Fibroblast of skin of left quadriceps (primary cell): ENCODE measurements at places on chromosomes 7 and 10.

DNA sequence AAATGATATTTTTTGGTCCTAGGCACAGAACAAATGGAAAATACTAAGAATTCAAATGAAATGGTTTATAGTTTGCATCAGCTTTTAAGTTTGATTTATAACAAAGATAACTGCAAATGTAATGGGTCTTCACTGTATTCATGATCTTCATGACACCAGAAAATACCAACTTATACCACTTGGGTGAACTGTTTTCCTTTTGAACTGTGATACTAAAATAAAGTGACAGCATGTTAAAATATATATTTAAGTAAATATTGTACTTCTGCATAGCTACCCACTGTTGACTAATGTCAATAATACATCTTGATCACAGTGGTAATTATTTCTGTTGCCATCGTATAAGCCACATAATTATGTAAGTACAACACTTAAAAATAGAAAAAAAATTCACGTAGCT, 442.0 kb upstream of the ANKRD30A start:
- DNase-seq, result no peak

- DNase-seq, result no peak
Observed at GRCh38 chr7:9083837-9084236, 650.4 kb downstream of the NXPH1 start.

GRCh38 chr7:70414368-70414767, 717.6 kb upstream of the GALNT17 start:
- DNase-seq, result no peak

DNA sequence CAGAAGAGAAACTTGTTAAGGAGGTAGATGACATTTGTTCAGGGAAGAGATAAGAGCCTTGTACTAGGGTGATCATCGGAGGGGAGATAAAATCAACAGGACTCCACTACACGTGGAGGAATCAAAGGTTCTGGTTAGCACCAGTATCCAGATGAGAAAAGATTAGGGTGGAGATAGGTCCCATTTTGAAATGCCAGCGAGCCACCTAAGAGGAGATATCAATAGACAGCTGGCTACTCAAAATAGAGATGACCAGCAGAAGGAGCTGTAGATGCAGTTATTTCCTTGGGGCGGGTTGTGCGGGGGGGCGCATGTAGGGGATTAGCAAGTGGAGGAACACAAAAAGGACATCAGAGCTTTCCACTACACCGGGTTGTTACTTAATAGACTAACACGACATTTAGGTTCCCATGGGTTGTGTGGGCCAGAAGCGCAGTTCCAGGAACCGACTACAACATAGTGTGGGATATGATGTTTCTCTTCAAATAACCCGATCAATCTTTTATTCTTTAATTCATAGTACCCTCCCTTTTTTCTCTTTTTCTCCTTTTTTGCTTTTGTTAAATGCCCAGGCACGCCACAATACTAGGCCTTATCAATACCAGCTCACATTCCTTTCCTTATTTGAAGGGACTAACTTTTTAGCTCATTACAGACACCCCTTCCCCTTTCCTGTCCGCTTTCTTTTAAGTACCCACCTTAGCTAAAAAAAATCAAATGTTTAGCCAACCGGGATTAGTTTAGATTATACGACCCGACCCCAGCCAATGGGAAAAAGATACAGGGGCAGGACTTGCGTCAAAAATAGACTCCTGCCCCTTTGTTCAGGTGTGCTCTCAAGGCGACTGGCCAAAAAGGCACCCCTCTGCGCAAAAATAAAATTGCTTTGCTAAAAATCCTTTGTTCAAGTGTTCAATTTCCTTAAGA, 2.0 kb upstream of the KIF11 start:
- DNase-seq, result no peak

DNA sequence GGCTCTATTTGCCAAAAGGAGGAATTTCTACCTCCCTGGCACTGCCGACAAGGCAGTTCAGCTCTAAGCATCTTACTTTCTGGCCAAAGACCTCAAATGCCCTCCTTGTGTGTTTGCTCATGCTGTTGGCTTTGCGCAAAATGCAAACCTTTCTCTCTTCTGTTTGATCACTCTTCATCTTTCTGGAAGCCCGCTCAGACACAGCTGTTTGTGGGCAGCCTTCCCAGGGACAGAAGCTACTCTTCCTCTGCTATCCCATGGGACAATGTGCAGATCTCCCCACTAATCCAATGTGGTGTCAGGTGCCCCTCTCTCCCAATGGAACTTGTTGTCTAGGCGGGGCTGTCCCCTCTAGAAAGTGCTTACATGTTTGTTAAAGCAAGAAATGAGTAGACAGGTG, 278.7 kb downstream of the CCSER2 start:
- no peak for DNase-seq

DNA sequence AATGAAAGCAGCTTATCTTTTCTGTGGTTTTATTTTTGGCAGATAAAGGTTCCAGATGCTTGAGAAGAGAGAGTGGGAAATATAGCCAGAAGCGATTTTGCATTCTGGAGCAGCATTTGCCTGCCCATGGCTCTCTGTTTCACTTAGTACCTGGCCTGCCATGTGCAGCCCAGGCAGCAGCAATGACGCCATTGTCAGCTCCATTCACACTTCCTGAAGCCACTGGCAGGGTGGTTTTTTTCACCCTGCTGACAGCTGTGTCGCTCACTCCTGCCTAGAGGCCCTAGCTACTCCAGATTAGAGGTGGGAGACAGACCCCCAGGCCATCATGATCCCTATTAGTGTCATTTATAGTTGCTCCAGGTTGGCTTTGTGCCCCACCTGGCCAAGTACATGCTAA, 30.1 kb upstream of the NEUROD6 start:
- DNase-seq, result no peak

DNA sequence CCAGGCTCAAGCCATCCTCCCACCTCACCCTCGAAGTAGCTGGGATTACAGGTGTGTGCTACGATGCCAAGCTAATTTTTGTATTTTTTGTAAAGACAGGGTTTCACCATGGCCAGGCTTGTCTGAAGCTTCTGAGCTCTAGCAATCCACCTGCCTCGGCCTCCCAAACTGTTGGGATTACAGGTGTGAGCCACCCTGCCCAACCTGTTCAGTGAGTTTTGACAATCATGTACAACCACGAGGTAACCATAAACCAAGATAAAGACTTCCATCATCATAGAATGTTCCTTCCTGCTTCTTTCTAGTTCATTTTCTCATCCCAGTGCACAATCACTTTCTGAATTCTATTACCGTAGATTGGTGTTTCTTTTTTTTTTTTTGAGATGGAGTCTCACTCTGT, 30.5 kb upstream of the MKRN1 start:
- DNase-seq, result no peak

- DNase-seq, result no peak
Observed at GRCh38 chr7:148397985-148398384, 192.6 kb upstream of the C7orf33 start.
